ENCODE measurements at places on chromosomes 7 and 10.

DNA sequence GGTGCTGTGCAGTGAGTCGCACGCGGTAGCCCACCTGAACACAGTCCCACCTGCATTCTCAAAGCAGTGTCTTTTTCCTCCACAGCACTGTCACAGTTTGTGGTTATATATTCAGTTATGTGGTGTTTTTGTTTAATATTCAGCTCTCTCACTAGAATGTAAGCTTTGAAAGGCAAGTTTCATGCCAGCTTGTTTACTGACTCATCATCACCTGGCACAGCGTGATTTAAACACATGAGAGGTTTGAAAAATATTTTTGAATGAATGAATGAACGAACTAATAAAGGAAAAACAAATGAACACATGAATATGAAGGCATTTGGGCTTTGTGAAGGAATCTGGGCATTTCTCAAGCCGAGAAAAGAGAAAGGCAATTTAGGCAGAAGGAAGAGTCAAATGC is 51.9 kb upstream of the TM9SF3 start:
- no peak for DNase-seq

GRCh38 chr7:123746931-123747488 is 1.8 kb downstream of the WASL start:
- DNase-seq = no peak

- DNase-seq = no peak
Observed at GRCh38 chr7:27359181-27360125, 116.9 kb downstream of the EVX1 start.

- DNase-seq = peak; percentile 76
Observed at GRCh38 chr10:71838264-71839211, 12.5 kb downstream of the PSAP start.

DNA sequence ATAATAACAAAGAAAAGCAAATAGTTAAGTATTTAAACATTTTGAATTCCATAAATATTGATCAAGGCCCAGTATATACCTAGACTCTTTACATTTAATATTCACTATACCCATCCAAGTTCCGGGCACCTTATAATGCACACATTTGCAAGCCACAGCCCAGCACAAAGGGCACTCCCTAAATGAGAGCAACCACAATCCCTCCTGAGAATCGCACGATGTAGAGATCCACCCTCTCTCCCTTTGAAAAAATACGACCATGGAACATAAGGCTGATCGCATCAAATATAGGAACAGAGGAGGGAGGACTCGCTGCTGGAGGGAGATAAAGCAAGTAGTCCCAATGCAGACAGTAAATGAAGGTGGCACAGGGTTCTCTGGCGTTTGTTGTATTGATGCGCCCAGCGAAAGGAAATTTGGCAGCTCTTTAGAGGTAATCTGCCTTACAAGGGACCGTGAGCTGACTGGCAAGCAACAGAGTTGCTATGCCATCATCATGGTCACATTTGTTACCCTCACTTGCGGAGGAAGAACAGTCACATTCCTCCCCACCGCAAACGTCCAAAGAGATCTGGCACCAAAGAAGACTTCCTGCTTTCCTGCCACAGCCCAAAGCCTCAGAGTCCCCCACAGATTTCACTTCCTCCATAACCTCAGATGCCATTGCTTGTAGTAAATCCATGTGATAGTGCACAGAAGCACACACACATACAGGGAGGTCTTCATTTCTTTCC is 16.1 kb upstream of the TAS2R40 start:
- DNase-seq = no peak

GRCh38 chr10:79331709-79332108 is 15.6 kb upstream of the PPIF start:
- peak; percentile 33 for DNase-seq

DNA sequence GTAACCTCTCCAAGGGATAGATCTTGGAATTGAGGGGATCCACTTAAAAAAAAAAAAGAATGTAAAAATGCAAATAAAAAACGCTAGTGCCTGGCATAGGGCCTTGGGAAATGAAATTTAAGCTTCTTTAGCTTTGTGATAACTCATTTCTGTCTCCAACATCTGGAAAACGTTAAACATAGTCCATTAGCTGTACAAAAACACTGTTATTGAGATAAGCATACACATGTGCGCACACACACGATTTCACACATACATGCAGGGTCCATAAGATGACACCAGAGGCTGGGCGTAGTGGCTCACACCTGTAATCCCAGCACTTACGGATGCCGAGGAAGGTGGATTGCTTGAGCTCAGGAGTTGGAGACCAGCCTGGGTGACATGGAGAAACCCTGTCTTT is 13.7 kb upstream of the CUL2 start:
- DNase-seq = no peak

- DNase-seq = no peak
Observed at GRCh38 chr10:89706011-89706410, 4.6 kb downstream of the KIF20B start.

- no peak for DNase-seq
Observed at GRCh38 chr7:117871401-117871777, 1.9 kb downstream of the CTTNBP2 start.

- DNase-seq = no peak
Observed at GRCh38 chr7:17103170-17103569, 195.3 kb upstream of the AHR start.

- DNase-seq = peak; percentile 84
Observed at GRCh38 chr7:112869111-112869774, 79.0 kb upstream of the TMEM168 start.

- no peak for DNase-seq
Observed at GRCh38 chr7:105680505-105681187, 99.4 kb upstream of the EFCAB10 start.

DNA sequence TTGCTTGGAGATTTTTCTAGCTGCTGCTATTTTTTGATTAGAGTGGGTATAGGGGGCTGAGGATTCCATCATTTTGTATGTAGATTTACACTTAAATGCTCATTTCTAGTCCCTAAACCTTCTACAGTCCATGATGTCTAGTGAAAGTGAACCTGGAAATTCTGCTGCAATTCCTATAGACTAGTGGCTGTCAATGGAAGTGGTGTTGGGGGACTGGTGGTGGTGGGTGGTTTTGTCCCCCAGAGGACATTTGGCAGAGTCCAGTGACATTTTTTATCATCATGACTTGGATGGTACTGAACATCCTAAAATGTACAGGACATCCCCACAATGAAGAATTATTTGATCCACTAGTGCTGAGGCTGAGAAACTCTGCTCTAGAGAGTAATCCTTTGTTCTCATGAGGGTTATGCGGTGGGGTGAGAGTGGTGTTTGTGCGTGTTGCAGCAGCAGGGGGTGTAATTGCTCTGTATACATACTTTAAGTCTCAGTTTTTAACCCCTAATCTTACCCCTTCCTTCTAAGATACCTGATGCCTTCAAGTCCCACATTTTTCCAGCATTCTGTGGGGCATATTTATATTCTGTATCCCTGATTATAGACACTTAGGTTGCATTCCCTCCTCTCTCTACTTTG is 35.0 kb downstream of the KIF11 start:
- peak; percentile 6 for DNase-seq

- no peak for DNase-seq
Observed at GRCh38 chr10:100793055-100793454, 47.7 kb downstream of the PAX2 start.

- no peak for DNase-seq
Observed at GRCh38 chr10:132538031-132538789, 623 bp downstream of the INPP5A start.

DNA sequence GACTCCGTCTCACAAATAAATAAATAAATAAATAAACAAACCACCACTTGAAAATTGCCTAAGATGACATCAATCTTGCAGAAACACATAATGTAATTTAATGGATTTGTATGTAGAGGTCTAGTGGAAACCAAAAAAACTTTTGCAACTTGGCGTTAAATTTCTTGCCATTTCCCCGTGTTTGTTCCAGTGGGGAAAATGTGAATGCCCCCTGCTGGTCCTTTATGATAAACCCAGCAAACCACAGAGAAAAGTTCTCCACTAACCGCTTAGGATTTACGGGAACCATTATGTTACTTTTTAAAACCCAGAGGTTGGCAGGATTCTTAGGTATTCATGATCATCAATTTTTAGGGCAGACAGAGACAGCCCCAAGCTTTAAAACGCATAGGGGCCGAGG is 32.5 kb downstream of the LAMB4 start:
- DNase-seq = peak; percentile 71

- no peak for DNase-seq
Observed at GRCh38 chr10:121036431-121036830, 185.3 kb downstream of the WDR11 start.

DNA sequence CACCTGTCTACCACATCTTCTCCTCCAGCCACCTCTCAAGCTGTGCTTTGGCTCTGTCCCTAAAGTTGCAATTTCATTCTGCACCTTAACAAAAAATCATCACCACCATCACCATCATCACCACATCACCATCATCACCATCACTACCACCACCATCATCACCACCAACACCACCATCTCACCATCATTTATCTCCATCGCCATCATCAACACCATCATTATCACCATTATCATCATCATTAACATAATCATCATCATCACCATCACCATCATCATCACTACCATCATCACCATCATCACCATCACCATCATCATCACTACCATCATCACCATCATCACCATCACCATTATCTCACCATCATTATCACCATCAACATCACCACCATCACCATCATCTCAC is 245.4 kb downstream of the GRID1 start:
- no peak for DNase-seq

DNA sequence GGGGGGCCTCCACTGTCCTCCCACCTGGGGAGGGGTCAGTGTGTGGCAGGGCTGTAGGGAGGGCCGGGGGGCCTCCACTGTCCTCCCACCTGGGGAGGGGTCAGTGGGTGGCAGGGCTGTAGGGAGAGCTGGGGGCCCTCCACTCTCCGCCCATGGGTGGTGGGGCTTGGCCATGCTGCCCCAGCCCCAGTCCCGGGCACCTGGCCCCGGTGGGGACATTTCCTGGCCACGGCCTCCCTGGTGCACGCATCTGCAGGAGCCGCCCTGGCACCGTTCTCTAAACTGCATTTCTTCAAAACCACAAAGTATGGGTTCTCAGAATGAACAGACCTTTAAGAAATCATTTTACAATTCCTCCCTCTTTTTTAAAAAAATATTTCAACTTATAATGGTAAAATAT is 89.3 kb upstream of the PDGFA start:
- no peak for DNase-seq

DNA sequence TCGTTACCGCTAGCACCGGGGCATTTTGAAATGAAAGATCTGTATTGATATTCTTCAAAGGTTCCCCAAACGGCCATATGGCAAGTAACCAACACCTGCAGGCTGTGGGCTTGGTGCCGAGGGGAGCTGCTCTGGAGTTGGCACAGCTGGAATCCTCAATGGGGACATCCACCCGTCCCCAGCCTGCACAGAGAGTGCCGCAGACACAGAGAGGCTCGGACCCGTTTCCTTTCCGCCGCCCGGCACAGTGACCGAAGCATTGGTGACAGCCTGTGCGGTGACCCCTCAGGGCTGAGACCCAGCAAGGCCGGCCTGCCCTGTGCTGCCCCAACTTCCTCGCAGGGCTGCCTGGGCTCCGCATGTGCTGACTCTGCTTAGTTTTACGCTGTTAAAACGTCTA is 4.5 kb downstream of the CFAP46 start:
- DNase-seq = no peak

DNA sequence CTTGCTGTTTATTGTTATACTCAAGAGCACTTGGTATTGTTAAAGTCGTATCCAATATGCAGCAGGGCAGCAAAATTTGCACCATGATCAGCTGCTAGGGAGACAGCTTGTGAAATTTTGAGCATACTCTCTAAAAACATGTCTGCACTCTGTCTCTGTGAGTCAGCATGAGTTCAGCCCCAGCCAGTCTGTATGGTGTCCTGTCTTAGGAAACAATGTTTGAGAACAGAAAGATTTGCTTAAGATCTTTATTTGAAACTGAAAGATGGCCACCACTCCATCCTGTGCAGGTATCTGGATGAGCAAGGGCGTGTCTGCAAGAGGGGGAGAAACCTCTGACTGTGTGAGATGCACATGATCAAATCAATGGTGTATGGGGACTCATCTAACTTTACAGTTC is 97.1 kb downstream of the GNAI1 start:
- DNase-seq = no peak

DNA sequence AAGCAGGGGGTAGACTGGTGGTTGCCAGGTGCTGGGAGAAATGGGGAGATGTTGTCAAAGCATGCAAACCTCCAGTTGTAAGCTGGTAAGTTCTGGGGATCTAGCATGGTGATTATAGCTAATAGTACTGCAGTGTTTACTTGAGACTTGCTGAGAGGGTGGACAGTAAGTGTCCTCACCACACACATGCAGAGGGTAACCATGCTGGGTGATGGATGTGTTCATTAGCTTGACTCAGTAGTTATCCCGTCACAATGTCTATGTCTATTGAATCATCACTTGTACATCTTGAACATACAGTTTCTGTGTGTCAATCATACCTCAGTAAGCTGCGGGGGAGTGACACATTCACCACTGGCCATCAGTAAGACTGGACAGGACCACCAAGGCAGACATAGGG is 42.1 kb downstream of the GSDME start:
- DNase-seq = no peak

DNA sequence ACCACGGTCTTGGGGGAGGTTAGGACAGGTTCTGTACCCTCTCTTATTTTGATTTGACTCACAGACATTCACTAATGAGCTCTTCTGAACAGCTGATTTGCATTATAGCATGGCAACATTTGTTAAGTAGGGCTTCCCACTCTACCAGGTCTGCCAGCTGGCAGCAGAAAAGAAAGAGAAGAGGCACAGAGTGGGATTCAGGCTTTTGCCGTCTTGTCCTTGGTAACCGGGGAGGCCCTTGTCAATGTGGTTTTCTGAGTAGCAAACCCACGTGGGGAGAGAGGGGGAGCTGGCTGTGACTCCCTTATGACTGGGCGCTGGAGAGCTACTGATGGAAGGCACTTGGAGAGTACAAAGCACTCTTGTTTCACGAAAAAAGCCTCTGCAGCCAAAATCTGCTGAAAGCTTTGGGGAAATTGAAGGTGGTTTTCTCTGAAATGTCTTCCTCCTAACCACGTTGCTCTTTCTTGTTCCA is 355.3 kb upstream of the GALNT17 start:
- no peak for DNase-seq

DNA sequence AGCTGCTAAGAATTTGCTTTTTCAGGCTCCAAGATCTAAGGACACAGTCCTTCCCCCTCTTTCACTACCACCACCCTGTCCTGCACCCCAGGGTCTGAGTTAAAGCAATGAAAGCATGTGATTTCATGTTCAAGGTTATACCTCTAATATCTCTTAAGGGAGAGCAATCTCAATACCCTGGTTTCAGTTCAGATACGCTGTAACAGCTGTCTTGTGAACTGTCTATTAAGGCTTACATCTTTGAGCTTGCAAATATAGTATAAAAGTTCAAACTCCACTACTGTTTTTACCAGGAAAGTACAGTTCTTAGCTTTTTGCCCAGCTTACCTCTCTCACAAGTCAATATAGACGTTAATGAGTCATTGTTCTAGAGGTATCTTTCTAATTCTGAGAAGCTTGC is 2.6 kb downstream of the CPVL start:
- DNase-seq = no peak

GRCh38 chr10:46016190-46016589 is 14.2 kb downstream of the NCOA4 start:
- no peak for DNase-seq

- DNase-seq = no peak
Observed at GRCh38 chr7:54429111-54429510, 113.1 kb upstream of the VSTM2A start.
